ENCODE measurements at places on chromosomes 6 and 20. TPM values are rescaled to one million over a fixed set of nuclear protein-coding genes. Genes with fewer than 3 reads are reported as not detected.
A peak's percentile ranks its signal among the peaks of the same experiment; 100 is the strongest.

- no peaks in the 10 kb centered on the region for H3K36me3 ChIP-seq
- DNase-seq = no peak
- no peaks in the 10 kb centered on the region for H3K4me1 ChIP-seq
- no peaks in the 10 kb centered on the region for H3K27me3 ChIP-seq
These were observed 299.1 kb upstream of the JARID2 start for GRCh38 chr6:14946753-14947152.

GRCh38 chr6:152696522-152696921, 1.2 kb upstream of the MYCT1 start:
- no peaks in the 10 kb centered on the region for H3K36me3 ChIP-seq
- no peaks in the 10 kb centered on the region for H3K4me1 ChIP-seq
- no peak overlapping the region for H3K27ac ChIP-seq
- no peaks in the 10 kb centered on the region for H3K27me3 ChIP-seq
- DNase-seq = no peak
- H3K4me3 ChIP-seq = no peak overlapping the region

DNA sequence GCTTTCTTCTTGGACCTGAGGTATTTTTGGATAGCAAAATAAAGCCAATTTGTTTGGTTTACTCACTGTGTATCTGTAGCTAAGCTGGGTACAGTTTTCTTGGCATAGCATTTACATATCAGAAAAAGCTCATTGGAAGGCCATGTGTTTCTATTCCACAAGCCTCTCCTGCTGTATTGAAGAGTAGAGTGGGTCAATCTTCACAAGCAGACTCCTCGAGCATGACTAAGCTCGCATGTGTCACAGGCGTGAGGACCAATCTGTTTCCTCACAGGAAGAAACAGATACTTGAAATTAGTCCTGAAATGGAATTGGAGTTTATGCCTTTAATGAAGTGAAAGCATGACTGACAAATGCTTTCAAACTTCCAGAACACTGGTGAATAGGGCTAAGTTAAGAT, 1279.0 kb upstream of the MAP3K7 start:
- no peaks in the 10 kb centered on the region for H3K36me3 ChIP-seq
- H3K27me3 ChIP-seq = no peaks in the 10 kb centered on the region
- DNase-seq = no peak
- H3K4me1 ChIP-seq = no peaks in the 10 kb centered on the region

The FGD2 gene
- polyA plus RNA-seq = 0.53 TPM

DNA sequence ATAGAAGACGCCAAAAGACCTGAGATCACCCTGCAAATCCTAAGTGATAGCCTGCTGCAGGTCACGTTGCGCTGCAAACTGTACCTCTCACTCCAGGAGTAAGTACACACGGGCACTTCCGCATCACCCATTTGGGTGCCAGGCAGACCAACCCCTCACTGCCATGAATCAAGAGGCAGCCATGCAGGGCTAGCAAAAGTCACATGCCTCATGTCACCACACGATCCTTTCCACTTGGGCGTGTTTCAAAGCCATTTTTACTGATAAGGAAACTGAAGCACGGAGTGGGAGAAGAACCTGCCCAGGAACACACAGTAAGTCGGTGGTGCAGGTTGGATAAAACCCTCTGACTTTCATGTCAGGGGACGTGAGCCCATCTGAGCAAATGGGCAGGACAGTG, 37.0 kb downstream of the BPIFB1 start:
- H3K27ac ChIP-seq = no peak overlapping the region
- H3K4me1 ChIP-seq = no peaks in the 10 kb centered on the region

DNA sequence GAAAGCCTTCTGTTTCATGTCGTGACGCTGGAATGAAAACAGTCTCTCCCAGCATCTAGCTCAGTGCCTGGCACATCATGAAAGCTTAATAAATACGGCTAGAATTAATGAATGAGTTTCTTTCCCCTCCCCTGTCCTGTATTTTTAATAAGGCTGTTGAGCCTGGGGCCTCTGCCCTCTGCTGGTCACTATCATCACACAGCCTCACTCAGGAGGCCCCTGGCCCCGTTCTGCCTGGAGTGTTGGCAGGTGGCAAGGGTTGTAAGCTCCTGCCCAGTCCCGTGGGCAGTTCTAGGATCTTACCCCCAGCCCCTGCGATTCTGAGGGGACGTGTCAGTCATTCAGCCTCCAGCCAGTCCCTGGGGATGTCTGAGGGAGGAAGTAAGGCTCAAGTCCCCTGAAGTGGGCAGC, 41.4 kb downstream of the PHACTR3 start:
- H3K27me3 ChIP-seq = no peaks in the 10 kb centered on the region
- H3K36me3 ChIP-seq = no peaks in the 10 kb centered on the region
- no peaks in the 10 kb centered on the region for H3K4me1 ChIP-seq
- no peak overlapping the region for H3K27ac ChIP-seq

DNA sequence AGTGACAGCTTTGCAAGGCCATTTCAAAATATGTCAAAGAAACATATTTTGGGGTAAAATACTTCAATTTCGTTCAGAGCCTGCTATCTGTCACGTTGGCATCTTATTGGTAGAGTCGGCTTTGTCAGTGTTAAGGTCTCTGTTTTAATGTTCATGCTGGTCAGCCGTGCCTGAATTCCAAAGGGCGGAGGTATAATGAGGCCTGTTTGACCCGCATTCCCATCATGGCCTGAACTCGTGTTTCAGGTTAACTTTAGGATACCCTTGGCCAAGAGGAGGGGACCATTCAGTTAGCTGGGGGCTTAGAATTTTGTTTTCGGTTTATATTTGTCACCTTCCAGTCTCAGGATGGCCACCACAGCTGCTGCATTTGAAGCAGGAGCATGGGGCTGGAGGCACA, 236.4 kb downstream of the NFATC2 start:
- peaks cover 7% of the 10 kb centered on the region for H3K27me3 ChIP-seq
- H3K4me3 ChIP-seq = no peak overlapping the region
- no peak overlapping the region for H3K27ac ChIP-seq
- DNase-seq = no peak
- H3K36me3 ChIP-seq = no peaks in the 10 kb centered on the region
- H3K4me1 ChIP-seq = no peaks in the 10 kb centered on the region

GRCh38 chr6:144544266-144544830, 259.2 kb downstream of the UTRN start:
- peaks cover 33% of the 10 kb centered on the region for H3K36me3 ChIP-seq
- no peak overlapping the region for H3K4me3 ChIP-seq
- no peaks in the 10 kb centered on the region for H3K4me1 ChIP-seq
- H3K27me3 ChIP-seq = no peaks in the 10 kb centered on the region
- no peak overlapping the region for H3K27ac ChIP-seq

GRCh38 chr6:169529931-169530751, 171.7 kb downstream of the WDR27 start:
- H3K27me3 ChIP-seq = no peaks in the 10 kb centered on the region
- no peaks in the 10 kb centered on the region for H3K36me3 ChIP-seq
- no peak overlapping the region for H3K4me3 ChIP-seq
- no peak overlapping the region for H3K27ac ChIP-seq
- peaks cover 5% of the 10 kb centered on the region for H3K4me1 ChIP-seq
- peak; percentile 4 for DNase-seq
